ENCODE measurements at places on chromosomes 7 and 10.

- no peak for DNase-seq
Measured at GRCh38 chr10:121462955-121463354, 135.3 kb downstream of the FGFR2 start.

- no peak for DNase-seq
Measured at GRCh38 chr10:102935939-102936605, 18.0 kb downstream of the CNNM2 start.

GRCh38 chr7:82362129-82362706 is 81.4 kb downstream of the CACNA2D1 start:
- DNase-seq: no peak

GRCh38 chr10:79248341-79249185 is 98.7 kb upstream of the PPIF start:
- no peak for DNase-seq

DNA sequence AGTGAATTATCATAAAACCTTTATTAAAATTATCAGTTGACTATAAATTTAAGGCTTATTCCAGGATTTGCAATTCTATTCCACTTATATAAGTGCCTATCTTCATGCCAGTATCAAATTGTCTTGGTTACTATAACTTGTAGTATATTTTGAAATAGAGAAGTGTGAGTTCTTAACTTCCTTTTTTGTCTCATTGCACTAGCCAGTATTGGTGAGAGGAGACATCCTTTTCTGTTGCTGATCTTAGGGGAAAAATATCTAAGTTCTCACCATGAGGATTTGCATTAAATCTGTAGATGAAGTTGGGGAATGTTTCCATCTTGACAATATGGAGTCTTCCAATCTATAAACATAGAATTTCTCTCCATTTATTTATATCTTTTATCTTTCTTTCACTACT is 104.2 kb upstream of the MKI67 start:
- no peak for DNase-seq

- no peak for DNase-seq
Measured at GRCh38 chr7:133364959-133365690, 112.2 kb downstream of the EXOC4 start.

- DNase-seq: no peak
Measured at GRCh38 chr7:78083476-78084120, 285.0 kb downstream of the PHTF2 start.

GRCh38 chr10:7547206-7547605 is 119.6 kb downstream of the ITIH5 start:
- DNase-seq: no peak

GRCh38 chr10:101007099-101007711 is 7.6 kb downstream of the LZTS2 start:
- DNase-seq: no peak

GRCh38 chr10:117112220-117112619 is 25.9 kb downstream of the VAX1 start:
- no peak for DNase-seq

DNA sequence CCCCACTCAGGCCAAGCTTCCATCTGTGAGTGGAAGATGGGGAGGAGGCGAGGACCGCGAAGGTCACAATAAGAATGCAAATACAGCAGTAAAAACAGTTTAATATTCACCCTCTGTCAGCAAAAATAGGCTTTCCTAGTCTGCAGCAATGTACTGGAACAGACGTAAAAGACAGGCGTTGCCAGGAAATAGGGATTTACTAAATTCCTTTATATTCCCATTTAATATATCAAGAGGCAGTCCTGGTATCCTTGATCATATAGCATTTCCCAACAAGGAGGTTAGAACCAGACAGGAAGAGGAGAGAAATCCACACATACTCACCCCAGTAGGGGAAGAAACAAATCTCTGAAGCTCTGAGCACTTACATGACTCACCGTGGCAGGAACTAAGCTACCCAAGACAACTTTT is 1054.9 kb upstream of the C7orf33 start:
- DNase-seq: no peak

- no peak for DNase-seq
Measured at GRCh38 chr10:7817984-7818294, 366 bp upstream of the TAF3 start.

- DNase-seq: no peak
Measured at GRCh38 chr10:59000162-59000825, 176.1 kb upstream of the PHYHIPL start.

GRCh38 chr7:1078985-1079384 is 8.9 kb upstream of the GPER1 start:
- DNase-seq: no peak

- DNase-seq: no peak
Measured at GRCh38 chr10:78457804-78458482, 424.3 kb downstream of the RPS24 start.

DNA sequence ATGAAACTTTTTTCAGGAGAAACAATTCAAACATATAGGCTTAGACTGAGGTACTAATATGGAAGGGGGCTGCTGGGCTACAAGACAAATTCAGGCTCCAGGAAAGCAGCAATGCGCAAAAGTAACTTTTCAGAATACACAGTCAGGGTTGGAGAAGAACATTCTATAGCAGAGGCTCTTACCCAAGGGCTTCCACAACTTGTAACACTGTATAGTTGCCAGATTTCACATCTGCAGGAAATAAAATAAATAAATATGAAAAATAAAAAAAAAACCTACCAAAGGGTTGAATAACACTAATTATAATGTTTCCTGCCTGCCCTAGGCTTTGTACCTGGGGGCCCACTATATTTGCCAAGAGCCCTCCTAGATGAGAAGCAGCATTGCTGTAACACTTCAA is 14.3 kb downstream of the MMS19 start:
- DNase-seq: no peak

GRCh38 chr7:37982423-37982822 is 62.0 kb downstream of the EPDR1 start:
- no peak for DNase-seq

- no peak for DNase-seq
Measured at GRCh38 chr7:117096330-117096729, 143.0 kb downstream of the ST7 start.

DNA sequence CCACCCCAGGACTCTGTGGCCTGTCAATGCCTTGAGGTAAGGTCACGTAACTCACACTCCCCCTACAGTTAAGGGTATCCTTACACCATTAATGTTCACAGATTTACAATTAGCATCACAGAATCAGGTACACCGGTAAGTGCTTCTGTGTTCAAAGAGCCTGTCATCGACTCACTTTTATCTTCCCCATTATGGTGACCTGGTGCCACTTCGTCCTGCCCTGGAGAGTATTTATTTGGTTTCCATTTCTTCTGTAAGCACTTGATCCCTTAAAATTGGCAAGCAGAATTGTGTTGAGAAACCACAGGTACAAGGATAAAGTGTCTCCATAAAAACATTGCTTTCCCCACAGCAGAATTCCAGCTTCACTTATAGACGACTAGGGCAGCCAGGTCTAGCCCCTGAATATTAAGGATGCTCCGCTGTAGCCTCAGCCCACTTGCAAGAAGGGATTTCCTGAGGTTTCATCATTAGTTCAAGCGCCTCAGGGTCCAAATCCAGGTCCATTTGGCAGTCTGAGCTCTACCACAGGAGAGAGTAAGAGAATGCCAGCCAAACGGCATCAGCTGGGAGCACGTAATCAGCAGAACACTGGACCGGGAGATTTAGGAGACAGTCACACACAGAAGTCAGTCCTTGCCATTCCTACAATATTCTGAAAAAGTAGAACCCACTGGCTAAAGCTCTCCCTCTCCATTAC is 10.1 kb downstream of the ATXN7L1 start:
- DNase-seq: no peak

- DNase-seq: no peak
Measured at GRCh38 chr7:51034521-51035264, 252.0 kb upstream of the GRB10 start.

- DNase-seq: no peak
Measured at GRCh38 chr7:35702541-35702940, 7.6 kb upstream of the HERPUD2 start.

DNA sequence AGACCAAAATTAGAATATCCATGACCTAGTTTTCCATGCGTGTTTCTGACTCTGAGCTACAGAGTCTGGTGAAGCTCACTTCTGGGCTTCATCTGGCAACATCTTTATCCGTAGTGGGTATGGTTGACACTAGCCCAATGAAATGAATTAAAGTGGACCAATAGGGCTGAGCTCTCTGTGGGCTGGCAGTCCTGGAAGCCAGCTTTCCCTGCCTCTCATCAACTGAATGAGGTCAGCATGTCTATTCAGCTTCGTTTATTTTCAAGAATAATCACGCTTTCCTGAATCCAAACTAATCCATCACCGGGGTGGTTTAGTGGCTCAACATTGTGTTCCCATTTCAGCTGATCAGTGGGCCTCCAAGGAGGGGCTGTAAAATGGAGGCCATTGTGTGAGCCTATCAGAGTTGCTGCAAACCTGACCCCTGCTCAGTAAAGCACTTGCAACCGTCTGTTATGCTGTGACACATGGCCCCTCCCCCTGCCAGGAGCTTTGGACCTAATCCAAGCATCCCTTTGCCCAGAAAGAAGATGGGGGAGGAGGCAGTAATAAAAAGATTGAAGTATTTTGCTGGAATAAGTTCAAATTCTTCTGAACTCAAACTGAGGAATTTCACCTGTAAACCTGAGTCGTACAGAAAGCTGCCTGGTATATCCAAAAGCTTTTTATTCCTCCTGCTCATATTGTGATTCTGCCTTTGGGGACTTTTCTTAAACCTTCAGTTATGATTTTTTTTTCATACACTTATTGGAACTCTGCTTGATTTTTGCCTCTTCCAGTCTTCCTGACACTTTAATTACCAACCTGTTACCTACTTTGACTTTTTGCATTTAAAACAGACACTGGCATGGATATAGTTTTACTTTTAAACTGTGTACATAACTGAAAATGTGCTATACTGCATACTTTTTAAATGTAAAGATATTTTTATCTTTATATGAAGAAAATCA is 35.5 kb downstream of the CAV1 start:
- DNase-seq: peak; percentile 33

- no peak for DNase-seq
Measured at GRCh38 chr7:22117222-22117621, 171.5 kb upstream of the CDCA7L start.

GRCh38 chr7:16524332-16524731 is 2.3 kb upstream of the LRRC72 start:
- DNase-seq: peak; percentile 45

- no peak for DNase-seq
Measured at GRCh38 chr7:140084142-140084655, 21.4 kb upstream of the PARP12 start.

DNA sequence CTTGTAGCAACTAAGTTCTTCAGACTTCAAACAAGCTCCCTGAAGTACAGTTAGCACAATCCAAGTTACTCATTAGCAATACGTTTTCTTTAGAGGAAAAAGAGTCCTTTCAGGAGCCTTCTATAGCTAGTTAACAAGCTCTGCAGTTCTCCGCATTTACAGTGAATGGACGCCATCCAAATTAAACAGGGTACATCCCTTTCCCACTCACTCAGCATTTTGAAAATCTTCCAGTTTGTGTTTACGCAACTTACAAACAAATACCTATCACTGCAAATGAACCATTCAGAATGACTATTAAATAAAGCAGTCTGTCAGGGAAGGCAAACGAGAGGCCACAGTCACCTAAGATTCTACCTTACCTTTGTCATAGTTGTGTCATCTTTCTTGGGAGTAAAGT is 84.5 kb downstream of the RNF32 start:
- DNase-seq: peak; percentile 24

GRCh38 chr10:5953676-5954075 is 23.7 kb downstream of the IL15RA start:
- no peak for DNase-seq

DNA sequence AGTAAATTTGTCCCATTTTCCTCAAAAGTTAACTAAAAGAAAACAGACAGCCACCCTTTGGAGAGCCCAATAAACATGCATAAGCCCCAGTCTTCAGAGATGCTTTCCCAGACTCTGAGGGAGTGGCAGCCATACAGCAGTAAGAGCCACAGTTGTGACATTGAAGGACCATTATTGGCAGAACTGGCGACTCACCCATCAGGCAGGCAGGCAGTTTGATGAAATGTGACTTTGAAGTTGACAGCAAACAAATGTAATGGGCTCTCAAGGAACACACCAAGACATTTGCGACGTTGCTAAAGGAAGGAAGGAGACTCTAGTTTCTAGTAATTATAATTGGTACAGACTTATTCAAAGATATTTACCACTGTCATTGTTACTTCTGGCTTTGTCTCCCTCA is 287.5 kb upstream of the PHYHIPL start:
- no peak for DNase-seq

- DNase-seq: no peak
Measured at GRCh38 chr7:152513861-152514770, 78.3 kb upstream of the KMT2C start.

GRCh38 chr10:21832821-21833130 is 170.8 kb downstream of the DNAJC1 start:
- DNase-seq: no peak

- peak; percentile 64 for DNase-seq
Measured at GRCh38 chr10:112565434-112566053, 118.5 kb downstream of the VTI1A start.

GRCh38 chr7:116911801-116912200 is 41.5 kb upstream of the ST7 start:
- no peak for DNase-seq

DNA sequence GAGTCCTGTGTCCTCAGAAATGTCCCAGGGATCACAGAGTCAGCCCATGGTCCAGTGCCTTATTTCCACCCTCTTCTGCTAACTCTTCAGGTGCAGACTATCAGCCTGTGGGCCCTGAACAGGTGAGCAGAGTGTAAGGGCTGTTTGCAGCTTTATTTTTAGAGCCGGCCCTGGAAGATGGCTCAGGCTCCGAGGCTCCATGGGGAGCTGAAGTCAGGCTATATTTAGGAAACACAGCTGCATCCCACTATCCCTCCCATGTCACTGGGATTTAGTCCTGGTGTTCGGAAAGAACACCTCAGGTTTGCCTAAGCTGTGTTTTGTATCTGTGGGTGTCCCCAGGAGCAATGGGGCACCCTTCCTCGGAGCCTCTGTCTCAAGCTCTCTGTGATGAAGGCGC is 126.9 kb downstream of the RPS24 start:
- DNase-seq: no peak

GRCh38 chr7:123191132-123191531 is 8.6 kb downstream of the SLC13A1 start:
- no peak for DNase-seq

DNA sequence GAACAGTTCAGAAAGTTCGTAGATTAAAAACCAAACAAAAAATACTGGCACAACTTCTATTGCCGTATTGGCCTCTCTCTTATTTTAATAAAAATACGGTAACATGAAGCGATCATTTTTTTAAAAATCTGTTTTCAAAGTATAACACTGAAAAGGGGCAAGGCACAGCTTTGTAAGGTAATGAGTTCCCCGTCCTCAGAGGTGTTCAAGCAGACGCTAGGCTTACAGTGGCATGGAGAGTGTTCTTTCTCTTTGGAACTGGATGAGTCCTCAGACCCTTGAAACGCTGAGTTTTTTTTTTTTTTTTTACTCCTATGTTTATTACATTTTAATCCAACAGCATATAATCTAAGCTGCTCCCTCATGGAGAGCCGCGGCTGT is 7.8 kb downstream of the EN2 start:
- DNase-seq: no peak

- no peak for DNase-seq
Measured at GRCh38 chr7:47777531-47778152, 170.6 kb downstream of the PKD1L1 start.

GRCh38 chr10:93072713-93073538 is 767 bp upstream of the CYP26A1 start:
- no peak for DNase-seq

- DNase-seq: peak; percentile 72
Measured at GRCh38 chr10:20276127-20276979, 460.1 kb downstream of the PLXDC2 start.

GRCh38 chr7:143882020-143882603 is 19.9 kb downstream of the TCAF1 start:
- DNase-seq: peak; percentile 64

- DNase-seq: peak; percentile 56
Measured at GRCh38 chr10:34638406-34639054, 176.6 kb downstream of the PARD3 start.

All from NCI-H2081 (cell line).